ENCODE measurements at places on chromosomes 5 and 9. TPM values are rescaled to one million over a fixed set of nuclear protein-coding genes. Genes with fewer than 3 reads are reported as not detected.

GRCh38 chr5:15222156-15222555, 277.8 kb upstream of the FBXL7 start:
- no peak for DNase-seq
- no peaks in the 10 kb centered on the region for H3K4me1 ChIP-seq
- H3K27ac ChIP-seq: no peak overlapping the region
- no peaks in the 10 kb centered on the region for H3K36me3 ChIP-seq
- no peak overlapping the region for H3K4me3 ChIP-seq

GRCh38 chr9:128863647-128864046, 18.1 kb downstream of the KYAT1 start:
- peaks cover 11% of the 10 kb centered on the region for H3K4me1 ChIP-seq
- peak; percentile 75 for DNase-seq
- no peak overlapping the region for H3K4me3 ChIP-seq
- H3K27me3 ChIP-seq: no peaks in the 10 kb centered on the region
- H3K36me3 ChIP-seq: no peaks in the 10 kb centered on the region
- no peak overlapping the region for H3K27ac ChIP-seq

GRCh38 chr9:27338527-27338903, 41.6 kb upstream of the EQTN start:
- H3K4me1 ChIP-seq: peaks cover 50% of the 10 kb centered on the region
- H3K4me3 ChIP-seq: no peak overlapping the region
- DNase-seq: no peak

DNA sequence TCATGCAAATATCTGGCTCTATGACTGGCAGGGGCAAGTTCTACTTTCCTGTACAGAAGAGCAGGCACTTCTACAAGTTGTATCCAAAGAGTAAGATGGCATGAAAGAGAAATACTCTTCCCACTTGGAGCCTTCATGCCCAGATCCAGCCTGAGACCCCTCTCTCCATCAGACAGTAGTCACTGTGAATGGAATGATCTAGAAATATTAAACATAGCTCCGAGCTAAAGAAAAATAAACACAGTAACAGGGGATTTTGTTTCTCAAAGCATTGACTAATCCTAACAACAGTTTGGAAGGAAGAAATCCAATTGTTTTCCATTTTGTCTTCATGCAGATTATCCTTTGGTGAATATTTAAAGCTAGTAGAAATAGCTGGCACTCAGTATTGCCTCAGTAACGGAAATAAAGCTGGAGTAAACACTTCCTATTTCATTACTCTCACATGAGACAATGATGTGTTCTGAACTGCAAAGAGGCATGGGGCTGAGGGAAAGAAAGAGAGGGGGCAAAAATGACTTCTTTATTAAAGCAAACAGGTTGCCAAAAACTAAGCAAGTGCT, 100.0 kb downstream of the SEMA5A start:
- no peak overlapping the region for H3K27ac ChIP-seq
- DNase-seq: no peak
- H3K4me3 ChIP-seq: no peak overlapping the region
- H3K36me3 ChIP-seq: no peaks in the 10 kb centered on the region
- H3K27me3 ChIP-seq: no peaks in the 10 kb centered on the region

SGCD gene
- total RNA-seq: 2.8 TPM

CDX1 gene
- 3.4 TPM for total RNA-seq

MSMP gene
- 1.7 TPM for total RNA-seq

PCDHB9 gene
- 5.7 TPM for total RNA-seq

Measured in testis (tissue), 5 donors.